HCT116 (cell line): ENCODE measurements at places on chromosomes 2 and 18. TPM values are rescaled to one million over a fixed set of nuclear protein-coding genes. Genes with fewer than 3 reads are reported as not detected.

BOLL gene
- total RNA-seq = not detected

DNA sequence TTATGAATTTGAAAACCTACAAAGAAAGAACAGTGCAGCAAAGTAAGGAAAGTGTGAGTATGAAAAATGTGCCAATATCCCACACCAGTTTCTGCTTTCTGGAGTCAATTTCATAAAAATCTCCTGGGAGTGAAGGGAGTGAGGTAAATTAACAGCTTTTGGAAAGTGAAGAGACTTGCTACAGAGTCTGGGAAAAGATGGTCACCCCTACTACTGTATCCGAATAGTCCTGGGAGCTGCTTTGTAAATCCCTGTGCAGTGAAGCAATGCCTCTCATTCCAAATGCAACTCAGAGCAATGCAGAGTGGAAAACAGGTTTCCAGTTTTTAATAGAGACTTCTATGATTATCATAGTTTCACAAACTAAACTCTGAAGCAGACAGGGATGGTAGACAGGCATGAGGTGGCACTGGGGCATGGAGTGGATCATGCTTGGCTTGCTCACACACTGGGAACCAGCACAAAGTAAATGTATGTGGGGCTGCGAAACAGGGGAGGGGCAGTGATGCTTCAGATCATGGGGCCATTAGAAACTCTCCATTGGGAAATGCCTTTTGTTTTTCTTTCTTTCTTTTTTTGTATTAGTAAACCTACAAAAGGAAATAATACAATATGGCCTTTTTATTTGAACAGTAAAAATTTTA lies 10.6 kb downstream of the COL5A2 start:
- no peak overlapping the region for H3K27ac ChIP-seq
- H3K27me3 ChIP-seq = no peaks in the 10 kb centered on the region
- DNase-seq = no peak

LRRC30 gene
- not detected for total RNA-seq

- no peaks in the 10 kb centered on the region for H3K36me3 ChIP-seq
- DNase-seq = no peak
- H3K4me3 ChIP-seq = no peak overlapping the region
- no peak overlapping the region for H3K27ac ChIP-seq
- peaks cover 27% of the 10 kb centered on the region for H3K27me3 ChIP-seq
Measured at GRCh38 chr18:11669948-11670275, 19.2 kb upstream of the GNAL start.

FSHR gene
- not detected for total RNA-seq

DTNA gene
- total RNA-seq = 9.6 TPM

DNA sequence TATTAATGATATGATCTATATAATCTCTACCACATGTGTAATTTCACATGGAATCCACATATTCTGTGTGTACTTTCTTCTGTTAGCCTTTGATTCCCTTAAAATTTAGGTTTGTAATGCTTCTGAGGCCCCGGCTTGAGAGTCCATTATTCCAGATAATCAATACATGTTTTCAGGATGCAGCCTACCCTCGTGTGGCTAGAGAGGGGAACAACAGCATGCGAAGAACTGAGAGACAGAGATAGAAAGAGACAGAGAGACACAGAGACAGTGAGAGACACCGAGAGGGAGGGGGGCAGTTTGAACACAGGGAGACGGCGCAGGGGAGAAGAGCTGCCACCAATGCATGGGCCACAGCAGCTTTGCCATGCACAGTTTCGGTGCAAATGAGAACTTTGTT lies 185.4 kb downstream of the SNTG2 start:
- no peaks in the 10 kb centered on the region for H3K36me3 ChIP-seq
- H3K27ac ChIP-seq = no peak overlapping the region
- DNase-seq = no peak
- H3K27me3 ChIP-seq = peaks cover 3% of the 10 kb centered on the region; the same call in 1 of the 2 replicates

DNA sequence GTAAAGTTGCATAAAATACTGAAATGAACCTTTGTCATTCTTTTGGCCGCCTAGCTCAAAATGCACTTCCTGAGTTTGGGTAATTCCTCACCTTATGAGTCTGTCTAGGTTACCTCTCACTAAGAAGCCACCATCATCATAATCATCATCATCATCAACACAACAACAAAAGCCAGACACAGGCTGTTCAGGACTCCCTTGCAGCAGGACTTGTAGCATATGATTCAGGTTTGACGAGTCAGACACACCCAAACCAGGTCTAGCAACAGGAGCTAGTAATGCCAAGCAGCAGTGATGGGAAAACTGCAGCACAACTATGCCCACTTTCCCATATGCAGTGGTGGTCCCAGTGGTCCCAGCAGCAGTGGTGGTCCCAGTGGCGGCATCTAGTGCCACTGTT lies 2.8 kb upstream of the SGO2 start:
- no peak for DNase-seq
- H3K27ac ChIP-seq = no peak overlapping the region
- no peak overlapping the region for H3K4me3 ChIP-seq
- H3K36me3 ChIP-seq = no peaks in the 10 kb centered on the region
- no peaks in the 10 kb centered on the region for H3K27me3 ChIP-seq

DNA sequence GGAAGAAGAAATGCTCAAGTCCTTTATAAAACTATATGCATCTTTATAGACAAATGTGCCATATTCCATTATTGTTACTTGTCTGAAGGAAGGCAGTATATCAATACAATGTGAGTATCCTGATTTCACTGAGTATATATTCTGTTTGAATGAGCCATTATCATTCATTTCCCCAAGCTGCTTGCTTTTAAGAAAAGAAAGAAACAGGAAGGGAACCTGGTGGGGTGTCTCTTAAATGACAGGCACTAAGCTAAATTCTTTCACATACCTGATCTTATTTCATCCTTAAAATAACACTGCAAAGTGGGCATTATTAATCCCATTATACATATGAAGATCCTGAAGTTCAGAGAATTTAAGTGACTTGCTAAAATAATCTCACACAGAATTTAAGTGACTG lies 307.9 kb downstream of the SLC8A1 start:
- peaks cover 18% of the 10 kb centered on the region; the same call in 1 of the 2 replicates for H3K27me3 ChIP-seq
- no peaks in the 10 kb centered on the region for H3K4me1 ChIP-seq
- DNase-seq = no peak
- H3K27ac ChIP-seq = no peak overlapping the region
